Activated CD8-positive, alpha-beta memory T cell treated with anti-CD3 and anti-CD28 coated beads, Interleukin-2, amount 10 ng/mL, durations not matched to agents 7 days and 5 days (primary cell): ENCODE measurements at places on chromosomes 7 and 10. TPM values are rescaled to one million over a fixed set of nuclear protein-coding genes. Genes with fewer than 3 reads are reported as not detected.

- H3K27me3 ChIP-seq, result peaks cover 20% of the 10 kb centered on the region
- DNase-seq, result no peak
- H3K27ac ChIP-seq, result no peak overlapping the region
- no peaks in the 10 kb centered on the region for H3K36me3 ChIP-seq
- H3K4me3 ChIP-seq, result no peak overlapping the region
- peaks cover 7% of the 10 kb centered on the region for H3K4me1 ChIP-seq
Observed at GRCh38 chr10:43260911-43261577, 5.8 kb downstream of the RASGEF1A start.

GRCh38 chr7:31887006-31887405 is 183.2 kb downstream of the PDE1C start:
- DNase-seq, result no peak
- no peak overlapping the region for H3K4me3 ChIP-seq
- no peaks in the 10 kb centered on the region for H3K27me3 ChIP-seq
- no peaks in the 10 kb centered on the region for H3K36me3 ChIP-seq

The GIMAP5 gene
- 41.0 TPM for total RNA-seq

DNA sequence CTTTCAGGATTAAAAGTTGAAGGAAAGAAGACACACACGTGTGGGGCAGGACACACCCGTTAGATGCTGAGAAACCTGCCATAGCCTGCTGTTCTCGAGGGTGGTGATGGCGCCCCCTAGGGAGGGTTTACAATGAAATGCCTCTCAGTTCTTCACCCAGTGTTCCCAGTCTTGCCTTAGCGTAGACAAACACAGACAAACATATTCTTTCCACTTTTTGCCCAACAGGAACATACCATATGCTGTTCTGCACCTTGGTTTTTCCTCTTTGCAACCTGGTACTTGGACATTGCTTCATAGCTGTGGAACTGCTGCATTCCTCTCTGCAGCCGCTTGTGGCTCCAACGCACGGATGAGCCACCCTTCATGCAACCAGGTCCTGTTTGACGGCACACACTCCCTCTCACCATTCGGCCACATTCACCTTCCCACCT is 23.3 kb upstream of the HSPA12A start:
- no peak overlapping the region for H3K4me3 ChIP-seq
- H3K27ac ChIP-seq, result no peak overlapping the region
- no peaks in the 10 kb centered on the region for H3K4me1 ChIP-seq
- H3K36me3 ChIP-seq, result no peaks in the 10 kb centered on the region
- no peak for DNase-seq

GRCh38 chr7:73758581-73759138 is 11.4 kb downstream of the CLDN3 start:
- no peaks in the 10 kb centered on the region for H3K4me1 ChIP-seq
- DNase-seq, result no peak
- no peaks in the 10 kb centered on the region for H3K27me3 ChIP-seq
- no peak overlapping the region for H3K27ac ChIP-seq
- H3K4me3 ChIP-seq, result no peak overlapping the region

DNA sequence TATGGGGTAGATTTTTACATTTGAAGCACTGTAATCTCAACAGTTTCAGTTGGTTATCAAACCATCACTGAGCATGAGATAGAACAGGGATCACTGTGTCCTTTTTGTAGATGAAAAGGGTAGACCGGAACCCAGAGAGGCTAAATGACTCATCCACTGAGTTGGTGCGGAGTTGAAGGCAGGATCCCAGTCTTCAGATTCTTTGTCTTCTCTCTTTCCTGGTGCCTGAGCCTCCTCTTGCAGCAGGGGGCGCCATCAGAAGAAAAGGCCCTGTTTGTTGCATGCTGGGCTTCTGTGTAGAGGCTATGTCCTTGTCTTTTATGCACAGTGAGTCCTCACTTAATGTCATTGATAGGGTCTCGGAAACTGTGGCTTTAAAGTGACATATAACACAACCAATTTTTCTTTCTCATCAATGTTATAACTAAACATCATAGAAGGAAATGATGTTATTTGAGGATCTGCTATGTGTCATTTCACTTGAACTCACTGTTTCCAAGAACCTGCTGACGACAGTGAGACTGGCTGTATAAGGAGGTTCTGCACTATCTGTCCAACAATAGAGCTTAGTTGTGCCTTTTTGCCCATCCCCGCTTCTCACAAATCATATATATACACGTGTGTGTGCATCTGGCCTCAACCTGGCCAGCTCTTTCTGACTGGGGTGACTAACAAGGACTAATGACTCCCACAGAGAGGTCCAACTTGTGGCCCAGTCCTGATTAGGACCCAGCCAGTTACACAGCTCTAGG is 14.3 kb downstream of the ZNF282 start:
- peak overlapping the region; percentile 41 for H3K4me3 ChIP-seq
- H3K4me1 ChIP-seq, result peaks cover 52% of the 10 kb centered on the region
- DNase-seq, result peak; percentile 89
- peak overlapping the region; percentile 82 for H3K27ac ChIP-seq
- no peaks in the 10 kb centered on the region for H3K27me3 ChIP-seq

The GPR146 gene
- total RNA-seq, result 0.40 TPM

DNA sequence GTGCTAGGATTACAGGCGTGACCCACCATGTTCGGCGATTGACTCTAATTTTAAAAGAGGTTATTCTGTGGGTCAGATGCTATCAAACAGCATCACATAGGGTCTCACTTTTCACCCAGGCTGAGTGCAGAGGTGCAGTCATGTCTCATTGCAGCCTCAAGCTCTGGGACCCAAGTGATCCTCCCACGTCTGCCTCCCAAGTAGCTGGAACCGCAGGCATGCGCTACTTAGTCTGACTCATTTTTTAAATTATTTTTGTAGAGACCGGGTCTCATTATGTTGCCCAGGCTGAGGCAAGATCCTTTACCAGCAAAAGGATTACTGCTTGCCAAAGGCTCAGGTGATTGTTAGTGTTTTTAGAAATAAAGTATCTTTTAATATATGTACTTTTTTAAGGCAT is 42.9 kb upstream of the STOX1 start:
- peaks cover 48% of the 10 kb centered on the region for H3K36me3 ChIP-seq
- no peak for DNase-seq
- peaks cover 7% of the 10 kb centered on the region for H3K4me1 ChIP-seq

DNA sequence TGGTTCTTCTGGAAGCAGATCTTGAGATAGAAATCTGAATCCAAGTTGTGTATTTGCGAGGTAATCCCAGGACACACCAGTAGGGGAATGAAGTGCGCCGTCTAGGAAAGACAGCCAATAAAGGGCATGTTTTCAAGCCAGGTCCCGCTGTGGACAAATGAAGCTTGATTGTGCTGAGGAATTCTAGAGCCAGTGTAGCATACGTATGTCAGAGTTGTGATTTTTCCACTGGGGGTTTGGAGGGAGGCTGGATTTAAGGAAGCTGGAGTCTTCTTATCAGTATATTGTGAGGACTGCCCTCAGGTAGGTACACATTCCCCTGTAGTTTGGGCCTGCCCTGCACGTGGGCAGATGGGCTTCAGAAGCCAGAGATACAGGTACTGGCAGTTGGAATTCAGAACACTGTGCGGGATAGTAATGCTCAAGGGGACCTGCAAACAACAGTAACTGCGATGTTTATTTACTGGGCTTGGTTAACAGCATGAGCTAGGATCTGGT is 50.9 kb downstream of the GALNT11 start:
- no peak for DNase-seq
- H3K27me3 ChIP-seq, result no peaks in the 10 kb centered on the region
- H3K27ac ChIP-seq, result no peak overlapping the region
- no peak overlapping the region for H3K4me3 ChIP-seq
- H3K4me1 ChIP-seq, result peaks cover 13% of the 10 kb centered on the region

DNA sequence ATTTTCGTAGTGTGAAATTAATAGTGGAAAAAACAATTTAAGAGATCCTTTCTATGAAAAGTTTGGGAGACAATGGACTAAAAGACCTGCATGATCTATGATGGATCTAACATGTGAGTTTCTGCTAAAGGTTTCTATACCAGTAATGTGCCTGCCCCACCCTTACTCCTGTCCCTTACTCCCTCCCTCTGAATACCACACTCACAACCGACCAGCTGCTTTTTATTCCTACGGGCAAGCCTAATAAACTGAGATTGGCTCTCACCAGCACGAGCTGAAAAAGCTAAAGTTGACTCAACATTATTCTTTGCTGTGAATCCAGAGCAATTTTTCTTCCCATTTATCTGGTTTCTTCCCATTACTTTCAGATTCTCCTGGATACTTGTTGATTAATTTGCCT is 17.8 kb upstream of the REEP3 start:
- peaks cover 2% of the 10 kb centered on the region for H3K4me1 ChIP-seq
- no peaks in the 10 kb centered on the region for H3K27me3 ChIP-seq
- H3K36me3 ChIP-seq, result peaks cover 6% of the 10 kb centered on the region
- H3K4me3 ChIP-seq, result no peak overlapping the region
- no peak for DNase-seq

- DNase-seq, result no peak
- H3K4me3 ChIP-seq, result no peak overlapping the region
- H3K27ac ChIP-seq, result no peak overlapping the region
- H3K36me3 ChIP-seq, result no peaks in the 10 kb centered on the region
- H3K4me1 ChIP-seq, result no peaks in the 10 kb centered on the region
Observed at GRCh38 chr7:32177232-32177631, 107.0 kb upstream of the PDE1C start.

The TEX36 gene
- total RNA-seq, result not detected

- no peaks in the 10 kb centered on the region for H3K4me1 ChIP-seq
- H3K27ac ChIP-seq, result no peak overlapping the region
- no peaks in the 10 kb centered on the region for H3K27me3 ChIP-seq
- no peak overlapping the region for H3K4me3 ChIP-seq
Observed at GRCh38 chr10:120508393-120508792, 51.4 kb downstream of the PLPP4 start.

The AFAP1L2 gene
- 4.0 TPM for total RNA-seq

DNA sequence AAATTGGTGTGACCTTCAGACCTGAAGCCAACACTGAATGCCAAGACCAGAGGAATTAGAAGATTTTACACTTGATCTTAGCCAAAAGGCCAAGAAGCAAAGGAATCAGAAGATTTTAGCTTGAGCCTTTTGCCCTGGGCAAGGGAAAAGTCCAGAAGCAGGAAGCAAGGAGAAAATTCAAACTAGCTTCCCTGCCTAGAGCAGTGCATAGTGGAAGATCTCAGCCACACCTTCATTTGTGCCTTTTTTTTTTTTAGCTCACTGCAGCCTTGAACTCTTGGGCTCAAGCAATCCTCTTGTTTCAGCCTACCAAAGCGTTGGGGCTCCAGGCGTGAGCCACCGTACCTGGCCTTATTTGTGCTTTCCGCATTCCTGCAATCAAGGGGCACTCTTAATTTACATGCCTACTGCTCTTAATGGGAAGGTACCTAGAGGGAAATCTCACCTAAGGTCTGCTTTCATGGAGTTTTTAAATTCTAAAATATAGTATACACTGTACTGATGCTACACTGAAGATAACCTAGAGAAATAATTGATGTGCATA is 8.3 kb upstream of the PIP4K2A start:
- no peak for DNase-seq
- no peak overlapping the region for H3K4me3 ChIP-seq
- H3K4me1 ChIP-seq, result peaks cover 9% of the 10 kb centered on the region
- no peaks in the 10 kb centered on the region for H3K27me3 ChIP-seq
- no peak overlapping the region for H3K27ac ChIP-seq

GRCh38 chr7:78149787-78150186 is 351.2 kb downstream of the PHTF2 start:
- no peaks in the 10 kb centered on the region for H3K36me3 ChIP-seq
- H3K4me3 ChIP-seq, result no peak overlapping the region
- DNase-seq, result no peak
- H3K27me3 ChIP-seq, result peaks cover 10% of the 10 kb centered on the region
- no peaks in the 10 kb centered on the region for H3K4me1 ChIP-seq

The TMEM196 gene
- total RNA-seq, result not detected

- no peaks in the 10 kb centered on the region for H3K27me3 ChIP-seq
- peaks cover 6% of the 10 kb centered on the region for H3K4me1 ChIP-seq
- H3K4me3 ChIP-seq, result no peak overlapping the region
- DNase-seq, result no peak
Observed at GRCh38 chr7:14836571-14837189, 65.9 kb downstream of the DGKB start.

DNA sequence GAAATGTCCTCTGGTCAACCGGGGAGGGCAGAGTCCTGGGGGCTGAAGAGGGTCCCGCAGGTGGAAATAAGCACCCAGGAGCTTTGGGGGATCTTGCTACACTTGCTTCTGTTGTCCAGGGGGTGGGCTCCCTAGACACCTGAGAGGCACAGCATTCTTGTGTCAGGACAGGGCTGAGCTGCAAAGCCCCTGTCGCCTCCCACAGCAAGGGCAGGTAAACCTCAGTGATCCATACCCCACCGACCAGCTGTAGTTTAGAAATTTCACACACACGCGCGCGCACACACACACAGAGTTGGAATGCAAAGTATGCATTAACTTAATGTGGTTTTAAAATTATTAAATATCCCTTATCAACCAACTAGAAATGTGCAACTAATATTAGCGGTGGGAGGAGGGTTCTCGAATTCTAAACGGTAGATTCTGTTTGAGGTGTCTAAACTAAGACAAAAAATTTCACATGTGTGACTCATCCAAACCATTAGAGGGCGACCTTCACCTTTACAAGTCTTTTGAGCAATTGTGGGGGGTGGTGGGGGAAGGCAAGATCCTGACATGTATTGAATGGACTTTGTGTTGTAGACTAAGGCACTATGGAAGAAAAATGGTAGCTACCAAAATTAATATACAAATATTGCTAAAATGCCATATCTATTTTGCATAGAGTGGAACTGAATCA is 34.3 kb upstream of the PTF1A start:
- DNase-seq, result no peak
- no peak overlapping the region for H3K4me3 ChIP-seq
- H3K36me3 ChIP-seq, result no peaks in the 10 kb centered on the region
- no peak overlapping the region for H3K27ac ChIP-seq
- peaks cover 10% of the 10 kb centered on the region for H3K27me3 ChIP-seq
- H3K4me1 ChIP-seq, result peaks cover 7% of the 10 kb centered on the region

- H3K36me3 ChIP-seq, result peaks cover 18% of the 10 kb centered on the region
- H3K27me3 ChIP-seq, result no peaks in the 10 kb centered on the region
- no peak for DNase-seq
- peaks cover 41% of the 10 kb centered on the region for H3K4me1 ChIP-seq
- H3K27ac ChIP-seq, result no peak overlapping the region
Observed at GRCh38 chr7:134649226-134649775, 2.6 kb downstream of the BPGM start.

The STEAP1 gene
- total RNA-seq, result 0.75 TPM

DNA sequence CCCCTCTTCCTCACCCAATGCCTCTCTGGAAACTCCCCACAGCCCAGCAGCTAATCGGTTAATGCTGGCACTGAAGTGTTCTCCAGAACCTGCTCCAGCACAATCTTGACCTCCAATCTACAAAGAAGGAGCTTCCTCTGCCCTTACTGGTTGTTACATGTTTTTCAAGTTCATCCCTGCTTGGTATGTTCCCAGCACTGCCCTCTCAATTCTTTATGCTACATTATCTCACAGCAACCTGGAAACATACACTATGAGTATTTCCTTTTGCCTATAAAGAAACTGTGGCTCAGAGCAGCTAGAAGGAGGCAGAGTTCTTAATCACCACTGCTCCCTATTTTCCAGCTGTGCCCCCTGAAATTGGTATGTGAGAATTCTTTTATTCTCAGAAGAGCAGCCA is 84.1 kb upstream of the KMT2E start:
- no peak overlapping the region for H3K27ac ChIP-seq
- H3K36me3 ChIP-seq, result no peaks in the 10 kb centered on the region
- no peak for DNase-seq

The SLC29A4 gene
- 0.76 TPM for total RNA-seq

GRCh38 chr7:128030654-128031611 is at the start of gene LRRC4:
TSS of gene LRRC4 (minus strand) at chr7:128031437. CDS start at chr7:128030640, 797 bp downstream.
- H3K4me3 ChIP-seq, result peak within 1 kb of the TSS; percentile 69
- H3K27me3 ChIP-seq, result peaks cover 20% of the 10 kb centered on the region
- H3K36me3 ChIP-seq, result peaks cover 11% of the 10 kb centered on the region
- peaks cover 2% of the 10 kb centered on the region for H3K4me1 ChIP-seq
